Suppressor macrophage treated with lipopolysaccharide for 4 hours (primary cell): ENCODE measurements at places on chromosomes 2 and 18.
A peak's percentile ranks its signal among the peaks of the same experiment; 100 is the strongest.

DNA sequence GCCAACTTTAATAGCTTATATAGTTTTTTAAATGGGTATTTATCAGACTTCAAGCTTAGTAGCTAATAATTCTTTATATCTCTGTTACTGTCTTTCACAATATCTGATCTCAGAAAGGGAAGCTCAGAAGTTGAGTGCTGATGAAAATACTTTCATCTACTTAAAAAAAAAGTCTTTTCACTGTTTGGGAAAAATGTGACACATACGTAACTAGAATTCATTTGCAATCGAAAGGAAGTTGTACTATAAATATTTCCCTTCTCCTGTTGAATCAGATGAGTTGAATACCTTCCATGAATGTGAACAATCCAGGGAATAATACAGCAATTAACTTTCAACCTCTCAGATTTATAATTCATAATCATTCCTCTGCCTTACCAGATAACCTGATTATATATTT lies 811 bp upstream of the SCG2 start:
- DNase-seq, result no peak

DNA sequence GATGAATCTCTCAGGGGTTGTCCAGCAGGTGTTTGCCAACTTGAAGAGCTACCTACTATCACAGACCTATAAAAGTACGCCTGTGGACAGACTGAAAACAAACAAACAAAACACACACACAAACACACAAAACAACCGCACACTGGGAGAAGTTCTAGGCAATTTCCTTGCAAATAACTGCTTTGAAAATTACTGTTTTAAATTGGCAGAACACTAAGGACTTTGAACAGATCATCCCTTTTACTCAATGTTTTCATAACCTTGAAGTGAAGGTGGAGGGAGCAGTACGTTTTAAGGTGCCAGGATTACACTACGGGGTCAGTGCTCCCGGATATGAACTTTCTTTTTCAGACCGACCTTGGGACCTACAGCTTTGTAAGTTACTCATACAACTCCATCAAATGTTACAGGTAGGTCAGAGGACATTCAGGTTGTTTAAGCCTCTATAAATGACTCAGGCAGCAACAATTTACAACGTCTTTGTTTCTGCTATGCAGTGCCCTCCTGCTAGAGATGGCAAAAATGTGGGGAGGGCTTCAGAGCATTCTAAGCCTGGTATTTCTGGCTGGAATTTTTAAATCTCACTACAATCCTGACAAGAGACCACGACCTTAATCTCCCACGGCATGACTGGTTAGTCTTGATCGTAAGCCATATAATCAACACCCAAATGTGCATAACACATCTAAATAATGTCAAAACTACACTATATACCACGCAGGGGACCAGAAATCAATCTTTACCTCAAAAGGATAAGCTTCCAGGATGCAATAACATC lies 1.4 kb upstream of the SLC20A1 start:
- no peak for DNase-seq

DNA sequence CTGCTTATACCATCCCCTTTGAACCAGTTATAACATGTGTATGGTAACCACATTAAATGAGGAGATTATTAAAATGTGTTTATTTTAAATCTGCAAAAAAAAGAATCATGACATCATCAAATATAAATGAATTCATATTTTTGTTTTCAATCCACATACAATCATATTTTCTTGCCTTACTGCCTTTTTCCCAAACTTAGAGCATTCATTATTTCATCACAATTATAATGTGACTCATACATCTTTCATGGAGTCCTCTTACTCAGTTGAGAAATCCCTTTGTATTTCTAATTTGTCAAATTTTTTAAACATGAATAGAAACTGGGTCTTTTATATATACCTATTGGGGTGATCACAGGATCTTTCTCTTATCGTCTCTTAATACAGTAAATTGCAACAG lies 909.6 kb downstream of the DSC3 start:
- DNase-seq, result no peak

DNA sequence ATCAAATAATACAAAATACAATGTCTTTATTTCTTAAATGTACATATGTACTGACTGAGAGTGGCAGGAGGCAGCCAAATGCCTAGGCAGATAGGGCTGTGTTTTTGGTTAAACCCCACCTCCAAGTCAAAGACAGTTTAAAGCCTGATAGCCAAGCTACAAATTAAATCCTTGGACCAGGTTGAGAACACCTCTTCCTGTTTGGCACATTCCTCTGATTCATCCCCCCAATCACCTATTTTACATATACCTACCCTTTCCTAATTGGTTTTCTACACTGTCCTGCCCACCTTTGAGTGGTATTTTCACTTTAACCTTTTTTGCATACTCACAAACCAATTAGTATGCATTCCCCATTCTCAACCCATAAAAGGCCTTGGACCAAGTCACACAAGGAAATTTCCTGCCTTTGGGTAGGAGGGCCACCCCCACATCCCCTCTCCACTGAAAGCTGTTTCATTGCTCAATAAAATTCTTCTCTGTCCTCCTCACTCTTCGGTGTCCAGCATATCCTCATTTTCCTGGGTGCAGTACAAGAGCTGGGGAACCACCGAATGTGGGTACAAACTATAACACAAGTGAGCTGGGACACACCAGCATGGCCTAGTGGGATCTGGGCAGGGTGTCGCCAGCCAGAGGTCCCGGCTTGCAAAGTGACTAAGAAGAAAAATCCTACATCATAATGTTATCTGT lies 149.1 kb downstream of the UBE2E3 start:
- DNase-seq, result no peak

- peak; percentile 68 for DNase-seq
Measured at GRCh38 chr2:36770542-36771287, 74.2 kb downstream of the VIT start.

GRCh38 chr2:51231071-51231470 lies 199.1 kb upstream of the NRXN1 start:
- no peak for DNase-seq

GRCh38 chr2:106165561-106165960 lies 28.5 kb downstream of the UXS1 start:
- no peak for DNase-seq

- no peak for DNase-seq
Measured at GRCh38 chr2:235551965-235552364, 58.1 kb downstream of the AGAP1 start.

DNA sequence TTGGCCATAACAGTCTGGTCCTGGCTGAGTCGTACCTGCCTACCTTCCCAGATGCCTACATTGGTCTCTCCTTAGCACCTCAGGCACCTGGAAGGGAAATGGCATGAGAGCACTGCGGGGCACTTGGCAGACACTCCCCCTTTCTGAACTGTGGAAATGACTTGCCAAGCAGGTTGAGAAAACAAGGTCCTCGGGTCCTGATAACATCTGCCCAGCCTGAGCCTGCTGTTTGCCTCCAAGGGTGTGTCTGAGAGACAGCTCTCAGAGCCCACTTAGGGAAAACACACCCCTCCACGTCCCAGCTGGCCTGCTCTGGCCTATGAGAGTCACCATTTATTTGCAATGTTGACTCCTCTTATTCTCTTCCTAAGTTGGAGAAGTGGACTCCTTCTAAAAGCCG lies 10.5 kb downstream of the FAM110C start:
- DNase-seq, result no peak

DNA sequence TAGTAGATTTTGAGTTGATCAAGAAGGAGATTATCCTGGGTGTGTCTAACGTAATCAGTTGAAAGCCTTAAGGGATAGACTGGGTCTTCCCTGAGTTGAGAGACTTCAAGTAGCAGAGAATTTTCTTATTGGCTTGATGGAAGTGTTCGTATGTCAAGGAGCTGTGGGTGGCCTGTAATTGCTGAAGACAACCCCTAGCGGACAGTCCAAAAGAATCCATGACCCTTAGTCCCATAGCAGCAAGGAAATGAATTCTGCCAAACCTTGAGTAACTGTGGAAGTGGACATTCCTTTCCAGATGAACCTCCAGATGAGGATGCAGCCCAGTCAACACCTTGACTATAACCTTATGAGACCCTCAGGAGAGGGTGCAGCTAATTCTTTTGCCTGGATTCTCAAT lies 786.3 kb downstream of the SOCS6 start:
- no peak for DNase-seq

DNA sequence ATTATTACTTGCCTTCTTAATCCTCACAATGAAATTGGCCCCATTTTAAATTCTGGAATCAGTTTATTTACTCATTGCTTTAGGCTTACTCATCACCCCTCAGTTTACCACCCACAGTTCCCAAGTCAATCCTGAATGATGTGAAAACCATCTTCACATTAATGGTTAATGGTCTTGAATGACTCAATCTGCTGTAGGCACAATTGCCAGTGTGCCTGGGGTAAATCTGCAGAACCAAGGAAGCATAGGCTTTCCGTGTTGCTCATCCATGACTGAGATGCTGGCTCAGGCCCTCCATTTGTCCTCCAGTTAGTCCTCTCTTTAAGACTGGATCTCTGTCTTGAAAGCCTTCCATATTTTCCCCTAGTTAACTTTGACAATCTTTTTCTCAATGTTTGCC lies 164.5 kb downstream of the PMAIP1 start:
- DNase-seq, result no peak

DNA sequence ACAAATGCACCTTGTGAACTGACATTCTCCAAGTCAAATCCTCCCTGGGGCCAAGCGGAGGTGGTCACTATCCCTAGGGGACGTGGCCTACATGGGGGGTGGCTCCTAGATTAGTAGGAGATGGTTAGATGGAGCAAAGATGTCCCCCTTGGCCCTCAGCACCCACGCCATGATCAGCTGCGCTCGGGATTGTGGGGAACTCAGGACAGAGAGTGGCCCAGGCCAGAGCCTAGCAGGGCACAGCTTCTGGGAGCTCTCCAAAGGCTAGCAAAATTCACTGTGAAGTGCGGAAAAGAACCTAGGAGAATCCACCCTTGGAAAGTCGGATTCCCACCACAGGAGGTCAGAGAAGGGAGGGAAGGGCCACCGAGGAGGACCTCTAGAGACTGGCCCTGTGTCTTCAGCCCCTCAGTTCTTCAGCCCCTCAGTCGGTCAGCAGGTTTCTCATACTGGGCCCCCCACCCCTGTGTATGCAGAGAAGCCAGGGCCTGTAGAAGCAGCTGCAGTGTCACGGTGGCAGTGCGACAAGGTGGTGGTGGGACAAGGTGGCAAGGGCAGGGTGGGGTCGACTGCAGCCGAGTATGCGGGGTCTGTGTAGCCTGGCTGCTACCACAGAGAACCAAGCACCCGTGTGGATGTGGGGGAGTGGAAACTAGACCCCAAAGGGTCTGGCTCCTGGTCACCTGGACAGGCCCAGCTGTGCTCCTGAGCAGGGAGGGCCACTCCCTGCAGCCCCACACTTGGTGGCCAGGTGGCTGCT lies 18.4 kb downstream of the GPR55 start:
- no peak for DNase-seq
